ENCODE measurements at places on chromosomes 16 and 17. TPM values are rescaled to one million over a fixed set of nuclear protein-coding genes. Genes with fewer than 3 reads are reported as not detected.

GRCh38 chr17:28177351-28177750 lies 134.9 kb downstream of the NLK start:
- no peak for DNase-seq

DNA sequence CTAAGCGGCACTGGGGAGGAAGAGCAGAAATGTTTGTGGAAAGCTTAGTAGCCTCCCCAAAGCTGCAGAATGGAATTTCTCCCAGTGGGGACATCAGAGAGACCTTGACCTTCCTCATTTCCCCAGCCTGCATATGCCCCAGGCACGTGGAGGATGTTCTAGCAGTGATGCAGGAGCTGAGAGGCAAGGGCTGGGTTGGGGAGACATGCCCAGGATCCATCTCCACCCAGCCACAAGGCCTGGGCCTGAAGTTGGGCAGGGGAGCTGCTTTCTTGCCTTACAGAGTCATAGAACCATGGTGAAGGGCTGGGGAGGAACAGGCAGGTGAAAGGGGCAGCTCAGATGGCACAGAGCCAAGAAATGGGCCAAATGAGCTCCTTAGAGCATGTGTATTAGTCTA lies 104.0 kb downstream of the TMEM132E start:
- DNase-seq: no peak

The INCA1 gene
- total RNA-seq: 2.9 TPM

GRCh38 chr17:29716566-29716965 lies 93.9 kb upstream of the CORO6 start:
- DNase-seq: no peak

DNA sequence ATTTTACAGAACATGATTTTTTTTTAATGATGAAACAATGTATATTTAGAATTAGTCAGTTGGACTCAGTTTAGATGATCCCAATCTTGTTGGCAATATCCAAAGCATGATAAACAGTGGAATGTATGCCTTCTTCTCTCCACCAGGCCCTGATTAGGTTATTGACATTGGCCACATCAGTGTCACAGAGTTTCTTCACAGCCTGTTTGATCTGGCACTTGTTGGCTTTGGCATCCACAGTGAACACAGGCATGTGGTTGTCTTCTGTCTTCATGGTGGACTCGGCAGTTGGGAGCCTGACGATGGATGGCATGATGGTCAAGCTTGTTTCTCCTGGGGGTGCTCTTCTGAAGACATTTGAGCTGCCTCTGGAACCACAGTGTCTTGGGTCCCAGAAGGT lies 317.5 kb downstream of the PMP22 start:
- no peak for DNase-seq

DNA sequence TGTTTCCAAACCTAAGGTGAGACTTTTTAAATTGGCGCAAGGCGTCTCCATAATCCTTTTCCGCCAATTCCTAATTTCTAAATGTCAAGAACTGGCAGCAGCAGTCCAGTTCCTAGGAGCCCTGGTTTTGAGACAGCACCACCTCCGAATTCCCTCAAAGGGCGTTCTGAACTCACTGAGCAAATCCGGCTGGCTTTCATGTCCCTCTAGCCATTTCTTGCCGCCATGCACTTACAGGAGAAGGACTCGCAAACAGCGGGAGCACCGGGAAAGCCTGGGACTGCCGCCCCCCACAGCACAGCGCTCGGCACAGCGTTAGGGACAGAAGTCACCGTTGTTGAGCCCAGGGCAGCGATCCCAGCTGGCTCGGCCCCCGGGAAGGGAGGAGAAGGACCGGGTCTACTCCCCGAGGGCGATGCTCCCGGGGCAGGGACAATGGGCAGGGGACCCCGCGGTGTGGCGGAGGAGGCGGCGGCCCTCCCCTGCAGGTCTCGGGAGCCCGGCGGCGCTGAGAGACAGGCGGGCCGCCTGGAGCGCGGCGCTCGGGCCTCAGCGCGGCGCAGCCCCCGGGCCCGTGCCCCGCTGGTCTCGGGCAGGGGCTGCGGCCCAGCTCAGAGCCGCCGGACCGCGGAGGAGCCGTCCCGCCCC lies 545 bp downstream of the ARHGAP17 start:
- peak; percentile 71 for DNase-seq

The IL34 gene
- total RNA-seq: 22.6 TPM

The STH gene
- not detected for total RNA-seq

- no peak for DNase-seq
Observed at GRCh38 chr16:56823081-56823733, 41.8 kb upstream of the SLC12A3 start.

DNA sequence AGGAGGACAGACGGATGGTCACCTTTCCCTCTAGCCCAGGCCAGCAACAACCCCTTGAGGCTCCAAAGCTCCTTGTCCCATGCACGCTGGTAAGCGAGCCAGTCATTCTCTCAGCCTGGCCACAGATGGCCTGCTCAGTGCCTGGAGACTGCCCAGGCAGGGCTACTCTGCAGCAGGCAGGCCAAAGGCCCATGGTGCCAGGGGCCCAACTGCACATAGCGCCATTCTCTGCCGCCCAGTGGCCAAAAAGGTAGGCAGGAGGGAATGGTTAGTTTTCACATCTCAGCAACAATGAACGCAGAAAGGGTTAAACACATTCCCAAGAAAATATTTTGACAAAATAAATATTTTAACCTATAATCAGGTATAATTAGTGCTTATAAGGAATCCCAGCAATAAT lies 7.7 kb upstream of the SREBF1 start:
- DNase-seq: no peak

GRCh38 chr16:88783391-88784073 lies 1.5 kb downstream of the PIEZO1 start:
- peak; percentile 34 for DNase-seq

DNA sequence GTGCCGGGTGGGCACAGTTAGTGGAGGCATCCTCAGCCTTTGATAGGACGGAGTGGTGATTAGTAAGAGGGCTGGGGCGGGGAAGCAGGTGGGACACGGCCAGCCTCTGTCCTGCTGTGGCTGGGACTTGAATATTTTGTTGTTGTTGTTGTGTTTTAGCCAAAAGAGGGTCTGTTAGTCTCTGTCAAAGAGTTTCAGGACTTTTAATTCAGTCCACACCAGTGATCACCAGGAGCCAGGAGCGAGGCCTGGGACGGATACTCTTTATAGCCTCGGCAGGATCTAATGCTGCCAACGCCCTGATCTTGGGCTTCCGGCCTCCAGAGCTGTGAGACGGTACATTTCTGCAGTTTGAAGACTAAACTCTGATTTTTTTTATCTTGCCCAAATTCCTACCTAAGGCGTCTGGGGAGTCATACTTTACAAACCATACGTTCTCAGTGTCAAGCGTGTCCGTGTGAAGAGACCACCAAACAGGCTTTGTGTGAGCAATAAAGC lies 2.9 kb upstream of the RNF213 start:
- DNase-seq: peak; percentile 23

DNA sequence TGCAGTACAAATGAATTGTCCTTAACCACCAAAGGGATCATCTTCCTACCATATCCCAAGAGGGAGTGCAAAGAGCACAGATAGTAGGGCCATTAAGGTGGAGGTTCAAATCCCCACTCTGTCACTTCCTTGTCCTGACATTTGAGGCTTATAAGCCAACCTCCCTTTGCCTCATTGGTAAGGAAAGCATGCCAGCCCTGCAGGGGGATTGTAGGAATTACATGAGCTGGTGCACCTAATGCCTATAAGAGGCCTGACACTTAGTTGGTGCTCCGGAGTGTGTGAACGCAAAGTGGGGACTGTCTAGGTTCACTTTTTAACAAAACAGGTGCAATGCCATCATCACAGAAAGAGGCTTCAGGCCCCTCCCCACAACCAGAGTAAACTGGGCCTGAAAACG lies 374.4 kb downstream of the SNX29 start:
- DNase-seq: no peak

GRCh38 chr17:79874329-79874981 lies 35.2 kb upstream of the CBX4 start:
- no peak for DNase-seq

DNA sequence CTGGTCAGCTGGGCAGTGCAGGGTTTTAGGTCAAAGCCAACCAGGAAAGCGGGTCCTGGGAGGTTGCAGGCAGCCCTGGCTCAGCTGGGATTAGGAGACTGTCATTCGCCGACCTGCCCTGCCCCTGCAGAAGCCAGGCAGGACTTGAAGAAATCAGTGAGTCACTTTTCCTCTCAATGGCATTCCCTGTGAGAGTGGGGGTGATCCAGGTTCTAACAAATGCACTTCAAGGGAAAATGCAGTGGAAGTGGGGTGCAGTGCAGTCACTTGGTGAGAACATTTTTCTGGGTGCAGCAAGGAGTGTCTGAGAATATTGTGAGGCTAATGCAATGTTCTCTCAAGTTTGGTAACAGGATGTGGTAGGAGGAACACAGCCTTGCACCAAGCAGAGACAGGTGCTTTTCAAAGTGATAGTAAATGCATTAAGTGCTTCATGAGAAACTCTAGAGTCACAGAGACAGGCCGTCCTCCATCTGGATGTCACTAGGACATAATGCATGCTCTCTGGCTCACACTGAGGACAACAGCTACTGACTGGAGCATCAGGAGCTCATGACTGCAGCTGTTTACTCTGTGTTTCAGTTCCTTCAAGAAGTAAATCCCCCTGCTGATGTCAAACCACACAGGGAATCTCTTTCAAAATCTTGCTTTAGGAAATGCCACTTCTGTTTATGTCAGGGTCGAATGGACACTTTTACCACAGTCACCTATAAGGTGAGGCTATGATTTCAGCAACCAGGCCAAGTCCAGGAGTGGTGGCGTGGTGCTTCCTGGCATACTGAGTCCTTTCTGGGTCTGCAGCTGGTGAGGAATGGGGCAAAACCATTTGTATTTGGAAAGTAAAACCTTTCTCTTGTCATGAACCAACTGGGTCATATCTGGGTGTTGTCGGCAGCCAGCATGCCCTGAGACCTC lies 16.7 kb downstream of the CDK5R1 start:
- DNase-seq: no peak

The KRTAP9-2 gene
- not detected for total RNA-seq

DNA sequence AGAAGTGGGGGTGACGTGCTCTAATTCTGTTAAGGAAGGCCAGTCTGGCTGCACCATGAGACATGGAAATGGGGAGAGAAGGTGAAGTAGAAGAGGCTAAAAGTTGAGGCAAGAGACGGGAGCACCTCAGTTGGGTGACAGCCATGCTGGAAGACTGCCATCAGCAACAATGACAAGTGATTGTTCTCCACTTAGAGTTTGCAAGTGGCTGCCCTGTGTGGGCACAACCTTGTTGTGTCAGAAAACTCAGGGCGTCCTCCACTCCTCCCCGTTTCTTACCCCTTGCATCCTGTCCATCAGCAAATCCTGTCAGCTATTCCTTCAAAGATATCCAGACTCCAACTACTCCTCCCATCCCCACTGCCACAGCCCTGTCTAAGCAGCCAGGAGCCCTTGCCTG lies 17.6 kb downstream of the CES1 start:
- DNase-seq: no peak

The SHISA6 gene
- 0.48 TPM for total RNA-seq

GRCh38 chr16:23771642-23772041 lies 16.8 kb downstream of the CHP2 start:
- no peak for DNase-seq

The MYH1 gene
- not detected for total RNA-seq

The FBXW10 gene
- 0.24 TPM for total RNA-seq

The OR1A1 gene
- 5.5 TPM for total RNA-seq

DNA sequence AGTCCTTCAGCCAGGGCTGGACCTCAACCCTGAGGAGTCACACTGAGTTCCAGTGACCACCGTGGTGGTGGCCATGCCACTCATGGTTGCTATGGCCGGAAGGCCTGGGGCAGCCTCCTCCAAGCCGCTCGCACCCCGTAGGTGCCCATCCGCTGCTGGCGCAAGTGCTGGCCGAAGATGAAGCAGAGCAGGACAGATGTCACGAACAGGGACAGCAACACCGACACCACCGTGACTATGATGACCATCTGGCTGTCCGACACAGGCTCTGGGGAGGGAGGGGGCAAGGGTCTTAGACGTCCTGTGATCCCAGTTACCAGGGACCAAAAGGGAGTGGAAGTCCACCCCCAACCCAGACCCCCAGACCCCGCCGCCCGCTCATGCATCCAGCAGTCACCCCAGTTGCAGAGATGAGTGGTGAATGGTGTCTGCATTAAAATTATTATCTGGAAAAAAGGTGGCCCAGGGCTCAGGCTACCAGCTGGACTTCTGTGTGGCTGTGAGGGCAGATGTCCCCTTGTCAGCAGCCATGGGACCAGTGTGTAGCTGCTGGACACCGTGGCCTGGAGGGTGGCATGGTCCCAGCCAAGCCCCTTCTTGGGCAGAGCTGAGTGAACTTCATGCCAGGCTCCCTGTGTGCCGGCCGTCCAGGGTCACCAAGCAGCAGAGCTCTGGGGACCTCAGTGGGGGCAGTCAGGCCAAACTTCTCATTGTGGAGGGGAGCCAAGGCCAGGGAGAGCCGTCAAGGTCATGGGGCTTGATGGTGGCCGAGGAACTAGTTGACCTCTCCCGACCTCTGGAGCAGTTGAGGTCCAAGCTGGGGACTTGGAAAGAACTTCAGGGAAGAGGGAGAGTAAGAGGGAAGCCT lies 4.7 kb downstream of the PRR29 start:
- no peak for DNase-seq

DNA sequence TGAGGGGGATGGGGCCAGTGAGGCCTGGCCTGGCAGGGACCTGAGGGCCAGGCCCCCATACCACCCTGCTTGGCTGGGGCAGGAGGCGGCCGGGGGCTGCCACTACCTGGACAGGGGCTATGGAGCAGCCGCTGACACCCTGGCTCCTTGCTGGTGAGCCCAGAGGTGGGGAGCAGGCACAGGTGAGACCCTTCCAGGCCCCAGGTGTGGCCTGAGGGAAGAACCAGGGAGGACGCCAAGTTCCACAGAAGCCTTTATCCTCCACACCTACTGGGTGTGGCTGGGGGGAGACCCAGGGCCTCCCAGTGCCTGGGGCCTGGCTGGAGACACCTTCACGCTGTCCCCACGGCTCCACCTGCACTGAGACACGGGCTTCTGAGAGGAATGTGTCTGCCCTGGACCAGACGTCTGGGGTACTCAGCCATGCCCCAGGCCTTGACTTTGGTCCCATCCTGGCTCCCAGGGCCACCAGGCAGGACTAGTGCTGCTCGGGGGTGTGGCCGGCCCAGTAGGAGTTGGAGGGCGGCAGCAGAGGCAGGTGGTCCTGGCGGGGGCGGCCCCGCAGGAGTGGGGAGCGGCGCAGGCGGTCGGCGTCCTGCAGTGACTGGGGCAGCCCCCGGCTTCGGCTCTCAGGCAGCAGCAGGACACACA lies 4.7 kb downstream of the SLC22A31 start:
- DNase-seq: no peak
